ELF-1 (cell line): ENCODE measurements at places on chromosomes 12 and 14.

DNA sequence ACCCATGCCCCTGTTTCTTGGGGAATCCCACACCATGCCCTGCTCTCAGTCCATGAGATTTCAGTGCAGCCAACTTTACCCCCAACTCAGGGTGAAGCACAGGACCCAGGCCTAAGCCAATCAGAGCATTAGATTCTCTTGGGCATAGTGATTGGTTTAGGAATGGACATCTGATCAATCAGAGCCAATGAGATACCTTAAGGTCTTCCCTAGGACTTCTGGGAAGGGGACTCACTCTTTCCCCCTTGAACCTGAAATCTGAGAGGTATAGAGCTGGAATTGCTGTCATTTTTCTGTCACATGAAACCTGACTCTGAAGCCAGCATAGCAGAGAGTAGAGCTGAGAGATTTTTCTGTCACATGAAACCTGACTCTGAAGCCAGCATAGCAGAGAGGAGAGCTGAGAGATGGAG is 127.1 kb downstream of the ZFP36L1 start:
- DNase-seq: no peak

GRCh38 chr12:45697371-45697770 is 32.1 kb upstream of the ARID2 start:
- no peak for DNase-seq

- DNase-seq: no peak
Measured at GRCh38 chr14:61222388-61222787, 58.8 kb downstream of the TMEM30B start.

- DNase-seq: no peak
Measured at GRCh38 chr12:9340422-9341259, 132.4 kb upstream of the PZP start.

DNA sequence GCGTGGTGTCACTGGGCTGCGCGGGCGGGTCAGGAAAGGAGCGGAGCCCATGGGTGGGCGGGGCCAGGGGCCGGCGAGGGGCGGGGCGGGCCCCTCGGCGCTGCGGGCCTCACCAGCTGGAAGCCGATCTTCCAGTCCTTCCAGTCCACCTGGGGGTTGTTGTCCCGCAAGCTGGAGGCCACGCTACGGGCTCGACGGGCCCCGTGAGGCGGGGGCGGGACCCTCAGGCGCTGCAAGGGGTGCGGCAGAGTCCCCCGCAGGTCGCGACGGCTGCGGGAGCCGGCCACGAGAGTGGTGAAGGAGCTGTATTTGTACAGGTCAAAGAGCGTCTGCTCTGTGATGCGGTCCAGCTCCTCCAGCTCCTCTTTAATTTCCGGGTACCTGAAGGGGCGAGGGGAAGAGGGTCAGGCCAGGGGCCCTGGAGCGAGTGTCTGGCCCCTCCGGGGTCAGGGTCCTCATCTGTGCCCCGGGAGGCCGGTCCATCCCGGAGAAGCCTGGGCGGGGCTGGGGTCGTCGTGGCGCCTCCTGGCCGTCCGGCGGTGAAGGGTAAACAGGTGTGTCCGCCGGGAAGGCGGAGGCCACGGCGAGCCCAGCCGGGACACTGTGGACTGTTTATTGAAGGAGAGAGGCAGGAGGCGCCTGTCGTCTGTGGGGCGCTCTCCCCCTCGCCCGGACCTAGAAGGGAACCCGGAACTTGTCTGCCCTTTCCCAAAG is 11.9 kb downstream of the SCNN1A start:
- DNase-seq: peak; percentile 76

GRCh38 chr12:54139019-54139418 is 49.8 kb downstream of the SMUG1 start:
- no peak for DNase-seq

DNA sequence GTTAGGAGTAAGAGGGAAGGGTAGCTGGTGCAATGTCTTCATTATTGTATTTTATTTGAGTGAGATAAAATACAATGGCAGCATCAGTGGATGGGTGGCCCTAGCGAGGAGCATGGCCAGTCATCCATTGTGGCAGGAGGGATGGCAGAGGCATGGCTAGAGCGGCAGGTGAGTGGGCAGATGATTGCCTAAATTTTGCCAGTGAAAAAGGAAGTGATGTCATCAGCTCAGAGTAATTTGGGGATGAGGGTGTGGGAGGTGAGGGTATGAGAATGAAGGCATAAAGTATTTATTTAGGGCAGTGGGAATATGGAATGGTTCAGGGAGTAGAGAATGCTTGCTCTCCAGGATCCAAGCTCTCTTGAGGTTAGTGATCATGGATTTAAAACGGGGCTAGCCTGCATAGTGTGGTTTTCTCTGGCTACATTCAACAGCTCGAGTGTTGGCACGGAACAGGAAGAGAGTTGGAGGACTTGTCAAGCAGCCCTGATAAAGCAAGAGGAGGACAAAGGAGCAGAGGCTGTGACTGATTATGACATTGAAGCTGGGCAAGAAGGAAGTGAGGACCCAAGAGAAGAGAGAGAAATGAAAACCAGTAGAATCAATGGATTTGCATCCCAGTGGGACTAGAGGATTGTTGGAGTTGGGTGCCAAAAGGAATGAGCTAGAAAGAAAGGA is 18.7 kb upstream of the SERPINA6 start:
- no peak for DNase-seq

DNA sequence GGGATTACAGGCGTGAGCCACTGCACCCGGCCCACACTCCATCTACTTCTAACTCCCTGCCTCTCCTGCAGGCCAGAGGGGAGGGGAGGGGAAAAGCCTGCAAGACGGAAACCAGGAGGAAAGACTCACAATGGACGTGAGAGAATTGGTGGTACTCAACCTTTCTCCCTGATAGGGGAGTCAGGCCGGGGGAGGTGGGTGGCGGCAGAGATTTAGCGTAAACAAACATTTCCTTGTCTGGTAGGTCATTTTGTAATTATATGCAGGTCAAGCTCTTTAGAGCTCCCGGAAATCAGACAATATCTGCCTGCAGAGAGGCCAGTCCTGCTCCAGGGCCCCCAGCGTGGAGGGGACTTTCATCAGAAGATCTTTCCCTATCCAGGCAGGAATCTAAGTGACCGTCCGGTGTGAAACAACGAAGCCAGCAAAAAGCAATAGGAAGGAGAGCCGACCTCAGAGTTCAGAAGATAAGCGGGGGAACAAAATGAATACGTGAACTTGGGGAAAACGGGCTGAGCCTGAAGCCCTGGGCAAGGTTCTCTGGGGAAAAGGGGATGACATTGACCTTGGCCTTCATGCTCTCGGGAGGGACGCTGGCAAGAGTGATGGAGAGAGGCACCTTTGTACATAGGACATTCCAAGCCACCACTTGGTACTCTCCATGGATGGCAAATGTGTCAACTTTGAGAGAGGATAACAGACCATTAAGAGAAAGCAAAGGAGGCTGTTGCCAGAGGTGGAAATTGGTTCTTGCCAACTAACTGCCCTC is 62.3 kb downstream of the SPRING1 start:
- peak; percentile 39 for DNase-seq

GRCh38 chr12:126198966-126199692 is 1133.9 kb downstream of the AACS start:
- DNase-seq: no peak

DNA sequence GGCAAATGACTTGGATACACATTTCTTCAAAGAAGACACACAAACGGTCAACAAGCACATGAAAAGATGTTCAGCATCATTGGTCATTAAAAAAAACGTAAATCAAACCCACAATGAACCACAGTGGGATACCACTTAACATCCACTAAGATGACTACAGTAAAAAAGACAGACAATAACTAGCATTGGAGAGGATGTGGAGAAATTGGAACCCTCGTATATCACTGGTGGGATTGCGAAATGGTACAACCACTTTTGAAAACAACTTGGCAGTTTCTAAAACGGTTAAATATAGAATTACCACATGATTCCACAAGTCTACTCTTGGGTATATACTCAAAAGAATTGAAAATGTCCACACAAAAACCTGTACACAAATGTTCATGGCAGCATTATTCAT is 25.2 kb upstream of the PPFIBP1 start:
- DNase-seq: no peak

GRCh38 chr12:69896653-69897381 is 71.8 kb downstream of the MYRFL start:
- peak; percentile 85 for DNase-seq
